ENCODE measurements at places on chromosomes 5 and 9. TPM values are rescaled to one million over a fixed set of nuclear protein-coding genes. Genes with fewer than 3 reads are reported as not detected.

Gene SLC22A4
- total RNA-seq = 4.9 TPM

Gene FRRS1L
- total RNA-seq = under 0.01 TPM

Gene C9
- not detected for total RNA-seq

Gene MAP1B
- 70.0 TPM for total RNA-seq

Gene APBA1
- total RNA-seq = 0.58 TPM

Gene MSANTD3
- 41.2 TPM for total RNA-seq

Gene TAF11L5
- total RNA-seq = not detected

All from myometrial cell (primary cell).